HCT116 (cell line): ENCODE measurements at places on chromosomes 1 and 21. TPM values are rescaled to one million over a fixed set of nuclear protein-coding genes. Genes with fewer than 3 reads are reported as not detected.

FMO5 gene
- 0.27 TPM for total RNA-seq

DNA sequence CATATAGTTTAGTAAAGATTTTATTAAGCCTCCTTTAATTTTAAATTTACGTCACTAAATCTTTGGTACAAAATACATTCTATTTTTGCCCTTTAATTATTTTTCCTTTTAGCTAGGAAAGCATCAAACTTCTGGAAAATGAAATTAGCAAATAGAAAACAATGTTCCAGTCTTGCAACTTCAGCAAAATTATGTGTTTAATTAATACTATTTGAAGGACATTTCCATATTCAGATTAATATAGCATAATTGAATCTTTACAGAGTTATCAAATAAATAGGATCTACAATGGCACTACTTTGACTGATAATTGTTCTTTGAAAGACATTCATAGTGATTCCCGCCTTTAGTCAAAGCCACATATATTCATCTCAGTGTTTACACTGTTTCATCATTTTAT lies 904.2 kb downstream of the KCNT2 start:
- DNase-seq = no peak

DNA sequence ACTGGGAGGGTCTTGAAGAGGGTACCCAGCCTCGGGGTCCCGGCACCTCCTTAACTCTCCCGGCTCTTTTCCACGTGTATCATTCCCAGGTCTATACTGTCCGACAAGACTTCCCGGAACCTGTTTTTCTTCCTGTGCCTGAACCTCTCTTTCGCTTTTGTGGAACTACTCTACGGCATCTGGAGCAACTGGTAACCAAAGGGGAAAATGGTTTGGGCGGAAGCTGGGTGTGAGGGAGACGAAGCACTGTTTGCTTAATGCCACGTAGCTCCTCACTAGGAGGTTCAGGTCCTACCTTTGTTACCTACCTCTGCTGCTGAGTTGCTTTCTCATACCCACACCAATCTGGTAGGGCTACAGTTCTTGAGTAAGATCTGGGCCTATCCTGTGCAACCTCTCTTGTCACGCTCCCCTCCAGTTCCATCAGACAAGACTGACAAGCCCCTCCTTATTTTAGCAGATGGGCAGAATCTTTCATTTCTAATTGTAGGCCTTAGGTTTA lies 642 bp downstream of the SLC30A7 start:
- DNase-seq = peak; percentile 38

DNA sequence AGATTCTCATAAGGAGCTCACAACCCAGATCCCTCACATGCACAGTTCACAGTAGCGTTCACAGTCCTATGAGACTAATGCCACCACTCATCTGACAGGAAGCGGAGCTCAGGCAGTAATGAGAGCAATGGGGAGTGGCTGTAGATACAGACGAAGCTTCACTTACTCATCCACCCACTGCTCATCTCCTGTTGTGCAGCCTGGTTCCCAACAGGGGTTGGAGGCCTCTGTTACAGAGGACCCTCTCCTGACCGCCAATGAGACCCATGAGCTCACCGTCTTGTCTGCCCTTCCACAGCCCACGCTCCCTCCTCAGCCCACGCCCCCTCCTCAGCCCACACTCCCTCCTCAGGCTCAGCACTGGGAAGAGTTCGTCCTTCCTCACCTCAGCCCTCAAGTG lies 39.6 kb downstream of the RSPH1 start:
- no peak for DNase-seq

DNA sequence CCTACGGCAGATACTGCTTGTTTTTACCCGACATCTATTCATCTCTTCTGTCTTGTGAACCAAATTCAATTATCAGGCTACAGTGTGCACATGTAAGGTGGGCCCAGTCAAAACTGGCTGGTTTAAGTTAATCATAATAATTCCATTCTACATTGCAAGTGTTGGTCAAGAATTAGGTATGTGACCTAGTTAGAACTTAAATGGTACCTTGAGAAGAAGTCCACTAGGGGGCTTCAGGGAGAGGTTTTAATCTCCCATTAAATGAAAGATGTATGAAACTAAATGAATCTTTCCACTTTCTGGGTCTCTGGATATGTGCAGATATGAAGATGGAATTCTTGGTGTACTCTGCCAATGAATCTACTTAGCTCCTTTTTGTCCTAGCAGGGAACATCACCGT lies 187.1 kb downstream of the CDC42BPA start:
- DNase-seq = peak; percentile 15

DNA sequence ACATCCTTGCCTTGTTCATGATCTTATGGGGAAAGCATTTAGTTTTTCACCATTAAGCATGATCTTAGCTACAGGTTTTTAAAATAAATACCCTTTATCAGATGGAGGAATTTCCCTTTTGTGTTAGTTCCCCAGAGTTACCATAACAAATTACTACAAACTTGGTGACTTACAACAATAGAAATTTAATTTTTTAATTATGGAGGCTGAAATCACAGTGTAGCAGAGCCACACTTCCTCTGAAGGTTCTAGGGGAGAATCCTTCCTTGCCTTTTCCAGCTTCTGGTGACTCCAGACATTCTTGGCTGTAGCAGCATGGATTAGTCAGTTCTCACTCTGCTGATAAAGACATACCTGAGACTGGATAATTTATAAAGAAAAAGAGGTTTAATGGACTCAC lies 18.5 kb downstream of the MIGA1 start:
- DNase-seq = no peak

- DNase-seq = no peak
Measured at GRCh38 chr1:12296623-12297022, 66.8 kb downstream of the VPS13D start.

DNA sequence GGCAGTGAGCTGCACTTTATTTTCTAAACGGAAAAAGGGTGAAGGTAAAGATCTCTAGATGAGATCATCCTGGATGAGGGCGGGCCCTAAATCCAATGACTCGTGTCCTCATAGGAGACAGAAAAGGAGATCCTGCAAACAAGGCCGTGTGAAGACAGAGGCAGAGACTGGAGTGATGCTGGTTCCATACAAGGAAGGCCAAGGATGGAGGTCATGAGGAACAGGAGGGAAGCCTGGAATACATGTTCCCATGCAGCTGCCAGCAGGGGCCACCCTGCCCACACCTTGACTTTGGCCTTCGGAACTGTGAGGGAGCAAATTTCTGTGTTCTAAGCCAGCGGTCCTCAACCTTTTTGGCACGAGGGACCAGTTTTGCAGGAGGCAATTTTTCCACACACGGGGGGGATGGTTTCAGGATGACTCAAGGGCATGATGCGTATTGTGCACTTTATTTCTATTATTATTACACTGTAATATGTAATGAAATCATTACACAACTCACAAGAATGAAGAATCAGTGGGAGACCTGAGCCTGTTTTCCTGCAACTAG lies 94.3 kb downstream of the PSMG1 start:
- no peak for DNase-seq
